ENCODE measurements at places on chromosomes 16 and 17.
A peak's percentile ranks its signal among the peaks of the same experiment; 100 is the strongest.

DNA sequence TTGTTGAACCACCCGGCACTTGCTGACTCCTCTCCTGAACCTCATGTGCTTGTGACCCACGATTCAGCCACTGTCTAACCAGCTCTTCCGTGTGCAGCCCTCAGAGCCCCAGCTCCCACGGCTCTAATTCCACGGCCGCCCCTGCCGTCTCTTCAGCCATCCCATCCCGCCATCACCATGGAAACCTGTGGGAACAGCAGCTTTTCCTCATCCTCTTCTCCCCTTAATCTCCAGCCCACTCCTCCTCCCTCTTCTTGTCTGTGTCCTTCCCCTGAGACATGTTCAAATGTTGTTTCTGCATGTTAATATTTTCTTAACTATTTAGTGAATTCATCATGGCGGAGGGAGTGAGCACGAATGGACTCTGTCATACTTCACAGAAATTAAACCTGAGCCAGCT, 285.2 kb downstream of the CDH13 start:
- no peak for DNase-seq

GRCh38 chr17:49404361-49404760, 10.3 kb downstream of the PHB1 start:
- no peak for DNase-seq

GRCh38 chr17:60445144-60445543, 22.9 kb downstream of the CHCT1 start:
- DNase-seq = no peak

- DNase-seq = peak; percentile 72
Measured at GRCh38 chr16:87457061-87457611, 35.7 kb downstream of the ZCCHC14 start.

- peak; percentile 35 for DNase-seq
Measured at GRCh38 chr17:17041018-17041521, 1.2 kb upstream of the MPRIP start.

DNA sequence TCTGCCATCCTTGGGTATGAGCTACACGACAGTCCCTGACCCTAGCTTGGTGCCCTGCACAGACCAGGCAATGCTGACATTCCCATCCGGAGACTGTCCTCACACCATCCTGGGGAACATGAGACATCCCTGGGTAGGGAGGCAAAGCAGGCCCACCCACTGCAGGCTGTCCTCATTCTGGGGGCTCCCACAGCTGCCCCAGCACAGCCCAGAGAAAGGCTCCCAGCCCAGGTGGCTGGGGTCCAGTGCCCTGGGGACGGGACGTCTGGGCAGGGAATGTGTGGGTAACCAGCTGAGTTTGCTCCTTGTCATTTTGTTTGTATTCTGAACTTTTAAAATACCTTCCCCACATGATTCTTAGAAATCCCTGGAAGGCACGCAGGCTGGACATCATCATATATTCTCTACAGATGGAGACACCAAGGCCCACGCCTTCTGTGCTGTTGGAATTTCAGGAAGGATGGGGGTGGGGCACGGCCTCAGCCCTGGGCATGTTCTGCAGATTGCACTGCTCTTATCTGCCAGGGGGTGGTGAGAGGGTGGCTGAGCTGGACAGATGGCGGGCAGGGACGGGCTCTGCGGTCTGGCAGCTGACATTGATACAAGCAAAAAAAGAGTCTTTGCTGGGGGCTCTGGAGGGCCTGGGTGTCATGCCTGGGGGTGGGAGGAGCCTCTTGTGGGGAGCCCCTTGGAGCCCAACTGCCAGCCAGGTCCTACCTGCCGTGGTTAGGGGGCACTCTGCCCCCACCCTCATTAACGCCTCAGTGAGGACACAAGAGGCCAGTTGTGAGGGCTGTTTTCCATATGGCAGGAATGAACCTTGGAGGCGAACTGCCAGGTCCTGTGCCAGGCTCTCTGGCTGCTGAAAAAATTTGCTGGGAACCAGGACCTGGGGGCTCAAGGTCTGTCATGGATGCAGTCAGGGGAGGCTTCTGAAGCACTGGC, 28.4 kb downstream of the LRRC75A start:
- no peak for DNase-seq

- DNase-seq = no peak
Measured at GRCh38 chr17:78332991-78333390, 26.9 kb downstream of the SOCS3 start.

DNA sequence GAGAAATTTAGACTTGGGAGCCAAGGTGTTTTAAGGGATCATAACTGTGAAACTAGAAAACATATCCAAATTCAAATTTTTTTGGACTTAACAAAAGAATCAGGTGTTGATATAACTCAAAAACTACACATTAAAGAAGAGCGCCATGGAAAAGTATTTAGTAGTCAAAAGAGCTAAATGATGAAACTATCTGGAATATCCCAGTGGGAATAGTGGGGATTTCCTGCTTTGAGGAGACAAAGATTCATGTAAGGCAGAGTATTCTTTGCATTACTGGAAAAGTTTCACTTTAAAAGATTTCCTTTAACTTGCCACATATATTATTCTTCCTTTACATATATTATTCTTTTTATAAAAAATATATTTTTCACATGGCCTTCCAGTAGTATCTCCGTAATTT, 40.3 kb upstream of the VPS4A start:
- DNase-seq = no peak

DNA sequence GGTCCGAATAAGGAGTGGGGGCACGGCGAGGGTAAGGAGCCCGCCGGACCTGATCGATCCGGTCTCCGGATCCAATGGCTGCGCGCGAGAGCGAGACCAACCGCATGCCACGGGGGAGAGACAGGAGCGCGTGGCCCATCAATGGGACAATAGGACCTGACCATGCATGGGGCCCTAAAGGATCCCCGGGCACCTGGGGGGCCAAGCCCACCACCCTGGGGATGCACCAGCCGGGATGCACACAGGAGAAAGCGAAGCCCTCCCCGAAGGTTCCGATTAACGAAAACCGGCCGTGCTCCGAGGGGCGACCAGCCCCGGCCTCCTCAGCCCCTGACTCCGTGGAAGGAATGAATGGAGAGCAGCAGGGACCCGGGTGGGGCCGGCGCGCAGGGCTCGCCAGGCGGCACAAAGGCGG, 525 bp downstream of the JPT1 start:
- no peak for DNase-seq

- DNase-seq = no peak
Measured at GRCh38 chr17:17513626-17514025, 17.4 kb upstream of the RASD1 start.

DNA sequence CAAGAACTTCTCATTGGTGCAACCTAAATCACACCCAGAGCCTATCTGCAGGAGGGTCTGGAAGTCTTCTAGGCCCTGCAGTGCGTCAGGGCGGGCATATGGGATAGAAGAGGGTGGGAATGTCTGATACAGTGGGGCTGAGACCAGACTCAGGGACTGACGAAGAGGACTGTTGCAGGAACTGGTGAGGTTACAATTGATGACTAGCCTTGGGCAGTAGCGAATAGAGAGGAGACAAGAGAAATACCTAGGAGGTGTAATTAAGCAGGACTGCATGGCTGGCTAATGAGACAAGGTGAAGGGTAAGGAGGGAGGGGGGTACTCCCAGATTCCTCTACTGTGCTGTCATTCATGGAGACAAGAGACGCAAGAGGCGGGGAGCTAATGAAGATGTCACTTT, 91.3 kb downstream of the WWP2 start:
- no peak for DNase-seq
